ENCODE measurements at places on chromosomes 3 and 15. TPM values are rescaled to one million over a fixed set of nuclear protein-coding genes. Genes with fewer than 3 reads are reported as not detected.

DNA sequence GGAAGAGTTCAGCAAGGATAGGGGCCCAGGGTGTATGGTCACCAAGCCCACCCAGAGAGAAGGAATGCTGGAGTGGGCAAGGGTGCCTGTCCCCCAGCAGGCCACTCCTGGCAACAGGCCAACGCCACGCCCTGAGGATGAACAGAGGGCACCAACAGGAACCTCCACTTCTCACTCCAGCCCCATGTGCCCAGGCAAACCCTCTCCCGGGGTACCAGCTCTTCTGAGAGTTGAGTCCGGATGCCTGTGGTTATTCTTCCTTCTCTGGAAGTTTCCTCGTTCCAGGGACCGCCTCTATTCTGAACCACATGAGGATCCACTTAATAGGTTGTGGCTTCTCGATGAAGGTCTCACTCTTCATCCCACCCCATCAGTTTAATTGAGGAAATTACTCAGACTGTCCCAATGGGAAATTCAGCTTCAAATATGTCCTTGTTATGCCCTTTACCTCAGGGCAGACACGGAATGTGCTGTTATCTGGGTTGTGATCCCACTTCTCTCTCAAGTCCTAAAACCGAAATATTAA is 114.3 kb downstream of the LIPC start:
- H3K36me3 ChIP-seq: no peaks in the 10 kb centered on the region
- peaks cover 29% of the 10 kb centered on the region for H3K4me1 ChIP-seq
- H3K27me3 ChIP-seq: no peaks in the 10 kb centered on the region
- H3K27ac ChIP-seq: no peak overlapping the region

DNA sequence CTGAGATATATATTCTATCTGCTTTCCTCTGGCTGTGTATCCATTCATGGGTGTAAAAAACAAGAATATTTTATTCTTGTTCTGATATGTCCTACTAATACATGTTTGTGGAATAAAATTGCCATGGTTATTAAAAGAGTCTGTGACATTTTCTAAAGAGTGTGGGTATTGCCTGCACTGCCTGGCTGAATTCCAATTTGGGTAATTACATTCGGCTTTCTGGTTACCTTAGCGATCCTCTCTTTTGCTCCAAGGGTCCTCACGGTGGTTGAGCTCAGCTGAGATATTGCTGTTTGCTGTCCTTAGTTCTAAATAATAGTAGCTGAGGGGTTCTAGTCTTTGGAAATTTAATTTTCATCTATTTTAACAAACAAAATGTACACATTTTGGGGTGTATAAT is 301.4 kb upstream of the DNAJC19 start:
- no peak overlapping the region for H3K27ac ChIP-seq
- DNase-seq: no peak
- no peak overlapping the region for H3K4me3 ChIP-seq
- H3K36me3 ChIP-seq: no peaks in the 10 kb centered on the region
- no peaks in the 10 kb centered on the region for H3K27me3 ChIP-seq

IL5RA gene
- 0.49 TPM for total RNA-seq

GRCh38 chr3:171654809-171655208 is 155.5 kb downstream of the PLD1 start:
- no peaks in the 10 kb centered on the region for H3K27me3 ChIP-seq
- H3K4me1 ChIP-seq: peaks cover 12% of the 10 kb centered on the region
- peak; percentile 81 for DNase-seq
- H3K27ac ChIP-seq: peak overlapping the region; percentile 43

DNA sequence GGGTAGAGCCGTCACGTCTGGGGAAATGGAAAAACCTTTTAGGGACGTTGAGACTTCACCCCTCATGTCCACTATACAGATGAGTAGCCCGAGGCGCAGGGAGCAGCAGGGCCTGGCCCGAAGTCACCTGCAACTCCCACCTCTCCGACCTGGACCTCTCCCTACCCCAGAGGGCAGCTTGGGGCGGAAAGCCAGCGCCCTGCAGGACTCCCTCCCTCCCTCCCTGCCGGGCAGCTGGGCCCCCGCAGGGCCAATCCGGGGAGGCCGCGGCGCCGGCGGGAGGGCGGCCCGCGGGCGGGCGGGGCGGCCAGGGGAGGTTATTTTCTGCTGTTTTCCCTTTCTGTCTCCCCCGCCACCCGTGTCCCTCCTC is 2.0 kb downstream of the WNT7A start:
- peaks cover 45% of the 10 kb centered on the region for H3K27me3 ChIP-seq
- peaks cover 33% of the 10 kb centered on the region for H3K4me1 ChIP-seq
- H3K4me3 ChIP-seq: peak overlapping the region; percentile 38
- no peak for DNase-seq

TSPAN3 gene
- 166 TPM for total RNA-seq

GRCh38 chr15:48001393-48002039 is 119.3 kb upstream of the SLC24A5 start:
- H3K27ac ChIP-seq: no peak overlapping the region
- no peaks in the 10 kb centered on the region for H3K27me3 ChIP-seq
- H3K4me3 ChIP-seq: no peak overlapping the region
- no peaks in the 10 kb centered on the region for H3K4me1 ChIP-seq

GRCh38 chr15:98801234-98801561 is 152.9 kb downstream of the IGF1R start:
- no peak overlapping the region for H3K4me3 ChIP-seq
- no peak for DNase-seq
- H3K4me1 ChIP-seq: peaks cover 58% of the 10 kb centered on the region
- H3K27me3 ChIP-seq: no peaks in the 10 kb centered on the region
- H3K27ac ChIP-seq: peak overlapping the region; percentile 32

- no peaks in the 10 kb centered on the region for H3K27me3 ChIP-seq
- H3K4me1 ChIP-seq: no peaks in the 10 kb centered on the region
- no peak overlapping the region for H3K27ac ChIP-seq
- no peaks in the 10 kb centered on the region for H3K36me3 ChIP-seq
These were observed 83.6 kb downstream of the CLSTN2 start for GRCh38 chr3:140018556-140018955.

PRR20G gene
- total RNA-seq: not detected

CD80 gene
- total RNA-seq: not detected

- H3K36me3 ChIP-seq: no peaks in the 10 kb centered on the region
- no peak overlapping the region for H3K27ac ChIP-seq
- H3K27me3 ChIP-seq: no peaks in the 10 kb centered on the region
- H3K4me3 ChIP-seq: no peak overlapping the region
These were observed 227.6 kb downstream of the MINAR1 start for GRCh38 chr15:79659691-79660090.

DNA sequence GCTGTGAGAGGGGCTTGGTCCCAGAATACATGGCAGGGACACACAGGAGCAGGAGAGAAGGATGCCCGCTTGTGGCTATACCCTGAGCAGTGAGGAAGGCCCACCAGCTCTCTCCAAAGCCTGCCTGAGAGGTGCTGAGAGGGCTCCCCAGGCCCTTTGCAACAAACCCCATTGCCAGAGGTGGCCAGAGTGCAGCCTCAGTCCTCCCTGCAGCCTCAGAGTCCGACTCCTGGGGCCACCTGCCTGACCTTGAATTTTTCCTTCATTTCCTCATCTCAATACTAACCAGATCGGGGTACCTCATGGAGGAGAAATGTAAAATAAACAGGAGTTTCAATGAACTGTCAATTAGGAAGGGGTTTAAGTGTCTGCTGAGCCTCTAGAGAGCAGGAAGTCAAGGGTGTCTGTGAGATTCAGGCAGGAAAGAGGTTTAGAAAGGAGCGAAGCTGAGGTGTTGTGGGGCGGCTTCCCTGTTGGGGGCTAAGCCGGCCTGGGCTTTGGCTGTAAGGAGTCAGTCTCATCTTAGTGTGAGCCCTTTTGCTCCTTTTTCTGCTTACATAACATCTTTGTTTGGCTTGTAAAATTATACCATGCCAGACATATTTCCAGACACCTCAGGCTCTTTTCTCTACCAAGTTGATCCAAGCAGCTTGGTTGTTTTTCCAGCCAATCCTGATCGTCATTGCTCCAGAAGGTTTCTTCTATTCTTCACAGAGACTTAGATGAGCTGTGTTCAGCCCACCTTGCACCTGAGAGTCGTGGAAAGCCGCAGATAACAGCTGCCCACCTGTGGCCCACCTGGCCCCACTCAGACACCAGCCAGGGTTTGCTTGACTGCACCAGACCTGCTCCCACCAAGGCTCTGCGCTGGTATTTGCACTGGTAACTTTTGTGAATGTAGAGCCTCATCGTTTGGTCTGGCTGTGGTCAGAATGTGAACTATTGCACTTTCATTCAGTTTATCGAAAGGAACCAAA is 36.7 kb downstream of the CMTM7 start:
- no peak for DNase-seq
- no peaks in the 10 kb centered on the region for H3K36me3 ChIP-seq
- H3K27ac ChIP-seq: no peak overlapping the region
- no peaks in the 10 kb centered on the region for H3K27me3 ChIP-seq
- no peaks in the 10 kb centered on the region for H3K4me1 ChIP-seq

DNA sequence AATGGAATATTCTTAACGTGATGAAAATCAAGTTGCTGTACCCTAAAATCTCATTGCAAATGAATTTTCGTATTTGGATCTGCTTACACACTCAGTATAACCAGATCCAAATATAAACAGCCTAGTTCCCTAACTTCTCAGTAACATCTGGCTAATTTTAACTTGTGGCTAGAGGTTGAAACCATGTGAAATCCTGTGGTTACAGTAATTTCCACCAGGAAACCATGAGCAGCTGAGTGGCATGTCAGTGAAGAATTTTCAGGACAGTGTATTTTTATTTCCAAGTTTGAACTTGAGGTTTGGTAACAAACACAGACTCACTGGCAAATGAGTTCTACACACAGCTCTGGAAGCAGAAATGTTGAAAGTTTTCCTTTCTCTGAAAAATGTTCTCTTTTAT is 754.1 kb downstream of the NR2F2 start:
- no peaks in the 10 kb centered on the region for H3K4me1 ChIP-seq
- H3K27ac ChIP-seq: no peak overlapping the region
- no peak overlapping the region for H3K4me3 ChIP-seq

ADGRG7 gene
- not detected for total RNA-seq

SPTSSB gene
- total RNA-seq: not detected
